ENCODE measurements at places on chromosomes 4 and X.
A peak's percentile ranks its signal among the peaks of the same experiment; 100 is the strongest.

- no peaks in the 10 kb centered on the region for H3K4me1 ChIP-seq
- H3K27ac ChIP-seq: no peak overlapping the region
- no peak overlapping the region for H3K4me3 ChIP-seq
- peaks cover 1% of the 10 kb centered on the region for H3K36me3 ChIP-seq
Observed at GRCh38 chr4:8478801-8479744, 38.5 kb downstream of the TRMT44 start.

GRCh38 chr4:157043131-157043530, 32.8 kb upstream of the GLRB start:
- no peaks in the 10 kb centered on the region for H3K27me3 ChIP-seq
- no peaks in the 10 kb centered on the region for H3K36me3 ChIP-seq
- no peaks in the 10 kb centered on the region for H3K4me1 ChIP-seq
- H3K27ac ChIP-seq: no peak overlapping the region
- H3K4me3 ChIP-seq: no peak overlapping the region

DNA sequence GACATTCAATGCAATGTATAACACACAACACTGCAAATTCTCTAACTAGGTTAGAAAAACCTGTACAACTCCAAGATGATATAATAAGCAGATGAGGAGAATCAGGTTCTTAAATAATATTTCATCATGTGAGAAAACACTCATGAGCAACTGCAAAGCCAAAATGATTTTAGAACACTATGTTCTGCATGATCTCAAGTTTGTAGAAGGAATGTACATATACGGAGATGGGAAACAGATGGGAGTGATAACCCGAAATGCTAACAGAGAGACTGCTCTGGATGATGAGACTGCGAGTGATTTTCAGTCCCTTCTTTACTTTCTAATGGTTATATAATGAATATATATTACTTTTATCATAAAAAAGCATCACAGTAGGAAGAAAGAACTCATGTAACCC, 80.9 kb downstream of the PCYT1B start:
- no peaks in the 10 kb centered on the region for H3K4me1 ChIP-seq
- H3K27ac ChIP-seq: no peak overlapping the region
- no peaks in the 10 kb centered on the region for H3K36me3 ChIP-seq
- no peak for DNase-seq
- H3K27me3 ChIP-seq: no peaks in the 10 kb centered on the region

DNA sequence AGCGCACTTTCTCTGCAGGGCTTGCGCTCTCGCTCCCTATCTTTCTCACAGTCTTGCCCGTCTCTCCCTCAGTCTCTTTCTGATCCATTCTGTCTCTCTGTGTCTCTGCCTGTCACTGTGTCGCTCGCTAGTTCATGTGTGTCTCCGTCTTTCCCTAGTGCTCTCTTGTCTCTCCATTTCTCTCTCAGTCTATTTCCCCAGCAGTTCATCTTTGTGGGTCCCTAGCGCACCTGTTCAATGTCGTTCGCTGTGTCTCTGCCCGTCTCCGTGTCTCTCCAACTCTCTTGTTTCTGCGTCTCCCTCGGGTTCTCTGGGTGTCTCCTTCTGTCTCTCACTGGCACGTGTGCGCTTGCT, 1.5 kb downstream of the GPR101 start:
- no peak overlapping the region for H3K27ac ChIP-seq
- DNase-seq: no peak
- H3K27me3 ChIP-seq: peaks cover 52% of the 10 kb centered on the region

- peak; percentile 52 for DNase-seq
- no peaks in the 10 kb centered on the region for H3K27me3 ChIP-seq
- H3K4me1 ChIP-seq: peaks cover 8% of the 10 kb centered on the region
- peaks cover 21% of the 10 kb centered on the region for H3K36me3 ChIP-seq
- H3K4me3 ChIP-seq: no peak overlapping the region
- no peak overlapping the region for H3K27ac ChIP-seq
Observed at GRCh38 chr4:173288296-173288695, 45.9 kb downstream of the HMGB2 start.

GRCh38 chr4:186823989-186824388, 100.3 kb upstream of the FAT1 start:
- no peaks in the 10 kb centered on the region for H3K27me3 ChIP-seq
- no peaks in the 10 kb centered on the region for H3K4me1 ChIP-seq
- no peak overlapping the region for H3K4me3 ChIP-seq

DNA sequence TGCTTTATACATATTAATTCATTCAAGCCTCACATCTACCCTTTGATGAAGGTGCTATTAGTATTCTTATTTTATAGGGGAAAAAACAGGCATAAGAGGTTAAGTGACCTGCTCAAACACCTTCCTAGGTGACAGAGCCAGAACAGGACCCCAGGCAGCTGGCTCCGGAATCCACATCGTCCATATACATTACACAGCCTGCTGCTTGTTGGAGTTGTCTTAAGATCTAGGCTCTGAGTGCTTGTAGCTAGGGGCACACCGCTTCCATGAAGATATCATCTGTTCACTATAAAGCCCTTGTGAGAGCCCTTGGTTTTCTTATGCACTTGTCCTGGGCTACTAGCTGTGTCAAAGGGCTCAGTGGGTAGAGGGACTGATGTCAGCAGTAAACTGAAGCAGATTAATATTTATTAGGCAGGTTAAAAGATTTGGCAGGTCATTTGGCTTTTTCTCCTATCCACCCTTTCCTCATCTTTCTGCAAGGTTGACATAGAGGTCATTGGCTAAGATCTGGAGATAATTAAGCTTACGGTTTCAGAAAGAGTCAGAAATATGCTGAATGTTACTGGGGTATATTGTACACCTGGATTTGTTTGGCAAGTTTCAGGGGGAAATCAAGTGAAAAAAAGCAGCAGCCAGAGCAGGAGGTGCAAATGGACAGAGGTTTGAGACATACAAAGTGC, 195.4 kb downstream of the SOWAHB start:
- no peak for DNase-seq
- H3K4me1 ChIP-seq: peaks cover 2% of the 10 kb centered on the region
- no peaks in the 10 kb centered on the region for H3K36me3 ChIP-seq
